Activated CD8-positive, alpha-beta memory T cell treated with anti-CD3 and anti-CD28 coated beads for 4 hours (primary cell): ENCODE measurements at places on chromosomes 7 and 10.

DNA sequence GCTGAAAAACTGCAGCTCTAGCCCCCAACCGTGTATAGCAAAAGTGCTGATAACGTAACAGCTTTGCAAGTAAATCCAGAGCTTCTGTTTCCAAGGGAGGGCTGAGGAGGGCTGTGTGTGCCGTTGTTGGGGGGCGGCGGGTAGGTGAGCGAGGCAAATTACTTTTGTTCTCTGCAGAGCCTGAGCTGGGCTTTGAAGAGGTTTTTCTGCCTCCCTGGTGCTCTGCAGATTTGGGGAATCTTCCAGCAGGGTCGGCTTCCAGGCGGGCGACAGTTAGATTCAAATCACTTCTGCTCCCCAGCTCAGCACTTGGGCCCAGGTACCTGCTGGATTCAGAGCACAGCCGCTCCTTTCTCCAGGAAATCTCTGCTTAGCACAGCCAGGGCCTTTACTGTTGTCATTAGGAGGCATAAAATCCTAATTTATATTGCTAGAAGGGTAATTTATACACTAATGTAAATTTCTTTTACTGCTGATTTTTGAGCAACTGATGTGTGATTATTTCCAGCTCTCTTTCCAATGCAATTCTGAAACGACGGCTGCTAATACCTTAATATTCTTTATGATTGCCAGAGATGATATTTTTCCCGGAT lies 442.4 kb downstream of the TYW1 start:
- no peak for DNase-seq

- DNase-seq: no peak
These were observed 247.1 kb upstream of the GRB10 start for GRCh38 chr7:51029701-51030191.

DNA sequence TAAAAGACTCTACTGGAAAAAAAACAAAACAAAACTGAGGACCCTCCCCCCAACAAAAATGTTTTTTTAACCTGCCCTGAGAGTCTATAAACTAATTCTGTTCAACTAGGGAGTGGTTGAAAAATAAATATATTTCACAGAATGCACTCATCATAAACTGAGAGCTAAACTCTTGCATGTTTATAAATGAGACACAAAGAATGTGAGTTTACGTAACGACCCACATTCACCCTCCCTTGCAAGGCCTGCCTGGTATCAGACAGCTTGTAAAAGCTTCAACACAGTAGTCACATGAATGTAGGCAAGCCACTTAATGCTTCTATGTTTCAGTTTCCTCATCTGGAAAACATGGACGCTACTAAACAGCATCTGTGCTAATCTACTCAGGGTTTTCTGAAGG lies 50.3 kb downstream of the JAZF1 start:
- no peak for DNase-seq

- DNase-seq: no peak
These were observed 39.0 kb downstream of the CLEC2L start for GRCh38 chr7:139562491-139562890.

- DNase-seq: no peak
These were observed 653.8 kb downstream of the LRMDA start for GRCh38 chr10:76085002-76085816.

DNA sequence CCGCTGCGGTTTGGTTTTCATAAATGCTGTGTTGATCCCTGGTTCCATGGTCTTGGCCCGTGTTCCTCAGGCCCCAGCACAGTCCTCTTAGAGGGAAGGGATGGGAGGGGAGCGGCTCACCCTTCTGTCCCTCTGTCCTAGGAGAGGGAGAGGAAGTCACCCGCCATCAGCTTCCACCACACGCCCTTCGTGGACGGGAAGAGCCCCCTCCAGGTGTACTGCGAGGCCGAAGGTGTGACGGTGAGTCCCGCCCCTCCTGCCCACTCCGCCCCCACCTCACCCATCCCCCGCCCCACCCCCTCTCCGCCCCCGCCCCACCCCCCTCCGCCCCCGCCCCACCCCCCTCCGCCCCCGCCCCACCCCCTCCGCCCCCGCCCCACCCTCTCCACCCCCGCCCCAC lies 37.5 kb upstream of the DPYSL4 start:
- DNase-seq: no peak

DNA sequence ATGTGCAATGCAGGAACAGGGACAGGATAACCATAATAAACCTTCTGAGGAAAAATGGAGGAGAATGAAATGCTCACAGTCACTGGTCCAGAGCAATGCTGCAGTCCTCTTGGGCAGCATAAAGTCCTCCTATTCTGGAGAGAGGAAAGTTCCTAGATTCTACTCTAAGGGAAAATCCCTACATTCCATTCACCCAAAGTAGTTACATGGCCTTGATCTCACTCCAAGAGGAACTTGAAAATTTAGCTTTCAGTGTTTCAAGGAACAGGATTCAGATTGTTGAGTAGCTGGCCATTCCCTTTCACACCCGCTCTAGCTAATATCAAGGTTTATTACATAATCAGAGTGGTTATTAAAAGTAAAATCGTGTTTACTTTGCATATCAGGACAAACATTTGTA lies 168.3 kb downstream of the CHRM2 start:
- DNase-seq: no peak

DNA sequence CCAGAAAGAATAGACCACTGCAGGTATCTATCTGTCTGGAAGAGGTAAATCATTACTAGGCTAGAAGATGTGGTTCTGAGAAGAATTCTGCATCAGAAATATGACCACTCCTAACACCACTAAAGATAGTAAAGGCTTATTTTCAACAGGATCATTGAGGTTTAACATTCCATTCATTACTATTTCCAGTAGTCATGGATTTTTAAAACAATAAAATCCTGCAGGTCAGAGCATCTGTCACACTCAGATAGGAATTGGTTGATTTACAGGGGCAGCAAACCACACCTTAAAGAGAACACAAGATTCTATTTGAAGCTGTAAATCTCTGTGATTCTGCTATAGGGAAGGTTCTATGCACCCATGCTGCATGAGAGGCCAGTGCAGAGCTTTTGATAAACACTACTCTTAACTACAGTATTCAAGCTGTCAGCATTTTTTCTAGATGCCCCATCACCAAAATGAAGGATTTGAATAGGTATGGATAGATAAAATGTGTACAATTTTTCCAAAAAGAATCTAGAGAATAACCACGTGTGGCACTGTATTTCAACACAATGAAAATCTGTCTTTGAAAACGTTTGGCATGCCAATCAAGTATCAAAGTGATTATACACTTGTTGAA lies 14.6 kb downstream of the LRRC17 start:
- DNase-seq: no peak

DNA sequence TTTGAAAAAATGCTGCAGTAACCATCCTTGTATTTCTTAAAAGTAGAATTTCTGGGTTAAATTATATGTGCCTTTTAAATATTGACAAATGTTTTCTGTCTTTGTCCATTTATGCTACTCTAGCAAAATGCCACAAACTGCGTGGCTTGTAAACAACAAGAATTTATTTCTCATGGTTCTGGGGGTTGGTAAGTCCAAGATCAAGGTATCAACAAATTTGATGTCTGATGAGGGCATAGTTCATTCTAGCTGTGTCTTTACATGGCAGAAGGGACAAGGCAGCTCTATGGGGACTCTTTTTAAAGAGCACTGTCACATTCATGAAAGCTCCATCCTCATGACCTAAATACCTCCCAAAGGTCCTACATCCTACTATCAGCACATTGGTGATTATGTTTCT lies 27.7 kb downstream of the ZNF277 start:
- DNase-seq: no peak

- DNase-seq: no peak
These were observed 7.4 kb upstream of the TSPAN12 start for GRCh38 chr7:120865191-120865981.

DNA sequence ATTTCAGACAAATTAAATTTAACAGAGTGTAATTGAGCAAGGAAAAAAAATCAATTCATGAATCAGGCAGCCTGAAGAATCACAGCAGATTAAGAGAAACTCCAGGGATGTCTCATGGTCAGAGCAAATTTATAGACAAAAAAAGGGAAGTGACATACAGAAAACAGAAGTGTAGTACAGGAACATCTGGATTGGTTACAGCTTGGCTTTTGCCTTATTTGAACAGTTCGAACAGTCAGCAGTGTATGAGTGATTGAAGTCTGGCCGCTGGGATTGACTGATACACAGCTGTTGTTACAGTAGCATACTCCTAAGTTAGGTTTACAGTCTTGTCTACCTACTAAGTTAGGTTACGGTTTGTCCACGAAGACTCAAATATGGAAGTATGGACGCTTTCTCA lies 255.3 kb downstream of the HPSE2 start:
- DNase-seq: no peak

GRCh38 chr10:1685699-1686490 lies 51.4 kb downstream of the ADARB2 start:
- no peak for DNase-seq

GRCh38 chr7:84700563-84701370 lies 486.1 kb downstream of the SEMA3D start:
- DNase-seq: no peak

GRCh38 chr10:27612551-27613035 lies 108.5 kb downstream of the RAB18 start:
- no peak for DNase-seq

GRCh38 chr10:101231912-101232689 lies 2.8 kb upstream of the LBX1 start:
- DNase-seq: no peak

DNA sequence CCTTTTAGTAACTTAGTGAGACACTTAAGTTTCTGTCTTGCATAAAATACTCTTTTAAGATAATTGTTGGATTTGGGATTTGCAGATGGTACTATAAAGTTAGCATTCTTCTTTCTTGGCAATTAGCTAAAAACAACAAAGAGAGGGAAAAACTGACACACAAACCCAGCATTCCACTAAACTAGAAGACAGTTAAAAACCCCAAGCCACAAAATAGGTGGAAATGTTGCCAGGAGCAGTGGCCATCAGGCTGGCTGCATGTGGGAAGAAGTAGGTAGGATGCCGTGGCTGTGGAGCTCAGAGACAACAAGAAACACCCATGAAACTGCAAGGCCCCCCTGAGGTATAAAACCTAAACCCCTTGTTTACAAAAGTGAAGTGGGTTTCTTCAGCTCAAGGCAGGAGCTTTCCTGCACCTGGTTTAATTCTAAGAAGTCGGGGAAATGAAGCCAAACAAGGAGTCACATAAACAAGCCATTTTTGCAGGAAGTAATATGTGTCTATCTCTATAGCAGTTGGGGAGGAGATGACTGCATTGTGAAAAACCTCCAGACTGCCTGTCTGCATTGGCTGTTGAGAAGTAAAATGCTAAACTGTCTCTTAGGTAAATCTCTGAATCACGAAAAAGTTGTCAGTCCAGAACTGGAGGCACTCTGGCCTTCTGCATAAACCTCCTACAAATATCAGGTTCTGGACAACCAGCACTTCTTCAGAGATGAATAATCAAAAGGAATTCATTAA lies 9.5 kb downstream of the RAB18 start:
- no peak for DNase-seq
